Mucosa of descending colon (tissue), 3 donors: ENCODE measurements at places on chromosomes 1 and 21.

DNA sequence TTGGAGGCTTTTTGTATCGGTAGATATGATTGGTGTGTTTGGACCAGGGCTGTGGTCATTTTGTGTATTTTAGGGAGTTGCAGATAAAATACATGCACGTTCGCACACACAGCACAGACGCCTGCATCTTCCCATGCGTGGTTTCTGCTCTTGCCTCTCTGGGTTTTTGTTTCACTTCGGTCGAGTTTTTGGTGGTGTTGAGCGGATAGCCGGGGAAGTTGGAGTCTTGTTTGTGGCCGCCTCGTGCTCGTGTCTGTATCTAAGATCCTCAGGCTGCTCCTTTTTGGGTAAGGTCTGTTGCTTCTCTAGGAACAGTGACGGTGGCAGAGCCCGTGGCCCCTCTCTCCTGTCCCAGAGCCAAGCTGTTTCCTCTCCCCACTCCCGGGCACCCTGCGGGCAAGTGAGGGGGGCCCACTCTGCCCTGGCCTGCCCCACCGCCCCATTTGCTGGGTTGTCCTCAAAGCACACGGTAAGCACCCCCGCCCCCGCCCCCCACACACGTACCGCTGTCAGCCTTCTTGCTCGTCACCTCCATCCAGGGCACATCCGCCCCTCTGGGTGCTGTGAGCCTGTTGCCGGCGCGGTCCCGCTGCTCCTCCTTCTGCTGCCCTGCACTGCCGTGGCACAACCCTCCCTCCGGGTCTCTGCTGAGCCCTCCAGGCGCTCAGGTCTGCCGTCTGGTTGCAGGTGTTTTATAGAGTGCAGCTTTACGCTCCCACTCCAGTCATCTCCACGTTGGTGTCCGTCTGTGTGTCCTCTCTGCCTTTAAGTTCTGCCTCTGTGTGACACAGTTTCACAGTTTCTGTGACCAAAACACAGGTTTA is 51.9 kb downstream of the AGPAT3 start:
- peak; percentile 41 for DNase-seq

DNA sequence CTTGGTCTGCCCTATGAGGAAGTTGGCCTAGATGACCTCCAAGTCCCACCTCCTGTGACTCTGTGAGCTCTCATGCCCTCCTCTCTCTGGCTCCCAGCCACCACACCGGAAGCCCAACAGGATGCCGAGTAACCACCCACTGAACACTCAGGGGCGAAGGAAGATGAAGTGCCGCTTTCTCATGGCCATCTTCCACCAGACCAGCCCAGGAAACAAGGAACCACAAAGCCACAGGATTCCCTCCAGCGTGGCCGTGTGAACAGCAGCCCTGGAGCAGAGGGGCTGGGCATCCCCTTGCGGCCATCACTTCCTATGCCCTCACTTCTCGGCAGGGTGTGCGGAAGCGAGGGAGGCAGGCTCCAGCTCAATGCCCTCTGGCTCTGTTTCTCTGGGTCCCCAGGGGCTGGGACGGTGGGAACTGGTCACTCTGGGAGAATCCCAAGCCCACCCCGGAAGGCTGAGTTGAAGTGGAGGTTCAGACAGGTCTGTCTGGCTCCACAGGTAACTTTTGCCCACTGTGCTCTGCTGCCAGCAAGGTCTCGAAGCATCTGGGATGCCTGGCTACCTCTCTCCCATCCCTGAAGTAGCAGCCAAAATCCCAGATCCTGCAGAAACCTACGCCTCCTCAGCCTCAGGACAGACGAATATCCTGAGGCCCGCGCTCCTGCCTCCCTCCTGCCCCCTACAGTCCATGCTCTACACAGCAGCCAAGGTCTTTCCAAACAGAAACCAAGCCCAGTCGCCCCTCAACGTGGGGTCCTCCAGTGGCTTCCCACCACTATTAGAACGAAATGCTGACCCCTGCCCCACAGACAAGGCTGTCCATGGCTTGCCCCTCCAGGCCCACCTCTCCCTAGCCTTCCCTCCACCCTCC is 44.2 kb upstream of the ECE1 start:
- DNase-seq: peak; percentile 91

DNA sequence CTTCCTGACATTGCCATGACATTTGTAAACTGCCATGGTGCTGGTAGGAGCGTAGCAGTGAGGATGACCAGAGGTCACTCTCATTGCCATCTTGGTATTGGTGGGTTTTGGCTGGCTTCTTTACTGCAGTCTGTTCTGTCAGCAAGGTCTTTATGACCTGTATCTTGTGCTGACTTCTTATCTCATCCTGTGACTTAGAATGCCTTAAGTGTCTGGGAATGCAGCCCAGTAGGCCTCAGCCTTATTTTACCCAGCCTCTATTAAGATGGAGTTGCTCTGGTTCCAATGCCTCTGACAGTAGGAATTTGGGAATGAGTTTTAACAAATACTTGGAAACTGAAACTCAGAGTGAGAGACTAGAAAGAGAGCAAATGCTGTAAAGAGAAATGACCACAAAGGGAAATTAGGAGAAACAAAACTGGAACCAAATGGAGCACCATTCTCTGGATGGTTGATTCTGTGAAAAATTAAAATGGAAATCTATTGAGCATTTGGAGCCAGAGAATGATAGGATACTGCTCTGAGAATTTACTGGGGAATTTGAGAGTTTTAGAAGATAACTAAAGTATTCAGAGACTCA is 50.1 kb upstream of the RHOU start:
- no peak for DNase-seq

GRCh38 chr21:20276954-20277353 is 721.3 kb upstream of the NCAM2 start:
- DNase-seq: no peak

GRCh38 chr1:238606896-238607295 is 716.2 kb upstream of the ZP4 start:
- DNase-seq: no peak

DNA sequence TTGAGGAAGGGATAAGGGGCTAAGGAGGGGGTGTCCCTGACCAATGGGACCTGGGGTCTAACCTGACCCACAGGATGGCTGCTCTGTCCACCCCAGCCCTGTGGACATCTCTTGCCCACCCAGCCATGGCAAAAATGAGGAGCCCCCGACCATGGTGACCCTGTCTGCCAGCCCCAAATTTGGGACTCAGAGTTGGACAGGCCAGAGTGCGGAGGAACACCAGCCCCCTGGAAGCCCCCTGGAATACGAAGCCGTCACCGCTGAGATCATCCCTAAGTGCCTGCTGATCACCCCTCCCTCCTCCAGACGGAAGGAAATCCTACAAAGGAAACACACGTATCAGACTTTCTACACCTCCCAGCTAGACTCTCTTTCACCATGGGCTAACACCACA is 119.3 kb downstream of the SIK1 start:
- DNase-seq: no peak

GRCh38 chr1:24536391-24536840 is 19.5 kb upstream of the NCMAP start:
- DNase-seq: no peak

GRCh38 chr1:207965392-207966387 is 54.8 kb upstream of the CD34 start:
- DNase-seq: no peak

- no peak for DNase-seq
These were observed 12.6 kb upstream of the S100B start for GRCh38 chr21:46617267-46618051.

GRCh38 chr1:201628490-201628889 is 89.6 kb downstream of the NAV1 start:
- no peak for DNase-seq

DNA sequence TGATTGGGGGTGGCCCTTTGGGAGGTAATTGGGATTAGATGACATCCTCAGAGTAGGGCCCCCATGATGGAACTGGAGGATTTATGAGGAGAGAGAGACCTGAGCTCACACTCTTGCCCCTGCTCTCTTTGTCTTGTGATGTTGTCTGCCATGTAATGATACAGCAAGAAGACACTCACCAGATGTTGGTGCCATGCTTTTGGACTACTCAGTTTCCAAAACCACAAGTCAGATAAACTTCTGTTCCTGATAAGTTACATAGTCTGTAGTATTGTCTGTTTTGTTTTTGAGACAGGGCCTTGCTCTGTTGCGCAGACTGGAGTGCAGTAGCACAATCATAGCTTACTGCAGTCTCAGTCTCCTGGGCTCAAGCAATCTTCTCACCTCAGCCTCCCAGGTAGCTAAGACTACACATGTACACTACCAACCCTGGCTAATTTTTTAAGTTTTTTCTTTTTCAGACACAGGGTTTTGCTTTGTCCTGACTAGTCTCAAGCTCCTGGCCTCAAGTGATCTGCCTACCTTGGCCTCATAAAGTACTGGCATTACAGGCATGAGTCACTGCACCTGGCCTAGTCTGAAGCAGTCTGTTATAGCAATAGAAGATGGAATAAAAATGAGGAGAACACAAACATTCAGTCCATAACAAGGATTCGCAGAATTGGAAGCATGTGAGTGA is 115.0 kb upstream of the GALNT2 start:
- DNase-seq: no peak

DNA sequence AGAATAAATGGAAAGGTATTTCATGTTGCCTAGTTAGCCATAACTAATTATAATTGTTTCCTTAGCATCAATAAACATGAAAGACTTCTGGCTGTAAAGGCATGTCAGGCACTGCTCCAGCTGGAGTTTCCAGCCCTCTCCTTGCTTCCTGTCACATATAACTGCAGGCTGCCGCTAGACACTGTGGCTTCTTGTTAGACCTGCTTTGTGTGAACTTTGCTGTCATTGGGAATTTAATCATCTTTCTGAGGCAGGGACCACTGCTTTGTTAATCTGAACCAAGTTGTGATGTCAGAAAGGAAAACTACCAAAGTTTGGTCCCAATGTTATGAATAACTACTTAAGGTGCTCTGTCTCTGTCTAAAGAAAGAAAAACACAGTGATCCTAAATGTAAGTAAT is 90.3 kb upstream of the DUSP10 start:
- DNase-seq: no peak

DNA sequence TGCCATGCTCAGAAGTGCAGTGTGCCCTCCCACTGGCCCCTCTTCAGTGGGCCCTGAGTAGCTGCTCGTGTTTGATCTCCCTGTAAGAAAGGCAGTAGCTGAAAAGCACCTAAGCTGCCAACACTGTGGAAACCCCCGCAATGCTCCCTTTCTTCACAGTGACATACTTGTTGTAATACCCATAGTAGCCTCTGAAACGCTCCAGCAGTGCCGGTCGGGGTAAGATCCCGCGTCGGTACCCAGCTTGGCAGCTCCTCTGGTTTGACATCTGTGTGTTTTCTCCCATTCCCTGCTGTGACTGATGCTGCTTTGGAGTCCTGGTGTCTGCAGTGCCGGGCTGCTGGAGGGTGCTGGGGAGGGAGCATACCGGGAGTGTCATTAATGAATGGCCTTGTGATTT is 3.6 kb downstream of the CHAF1B start:
- no peak for DNase-seq

- DNase-seq: no peak
These were observed 29.3 kb downstream of the CAMK1G start for GRCh38 chr1:209612646-209613399.

DNA sequence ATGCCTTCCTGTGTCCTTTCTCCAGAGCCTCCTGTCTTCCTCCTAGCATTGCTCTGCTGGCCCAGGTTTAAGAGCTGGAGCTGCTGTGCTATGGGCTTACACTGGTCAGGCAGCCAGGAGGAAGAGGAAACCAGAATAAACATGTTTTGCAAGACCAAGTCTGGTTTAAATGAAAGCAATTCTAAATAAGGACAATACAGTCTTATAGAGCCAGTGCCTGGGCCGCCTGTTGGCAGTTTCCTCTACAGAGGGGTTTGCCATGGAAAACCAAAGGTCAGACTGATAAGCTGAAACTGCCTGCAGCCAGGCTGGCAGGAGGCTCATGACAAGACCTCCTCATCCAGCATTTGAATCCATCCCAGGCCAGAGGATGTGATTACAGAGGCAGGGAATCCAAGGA is 92.9 kb upstream of the FGGY start:
- DNase-seq: peak; percentile 54

DNA sequence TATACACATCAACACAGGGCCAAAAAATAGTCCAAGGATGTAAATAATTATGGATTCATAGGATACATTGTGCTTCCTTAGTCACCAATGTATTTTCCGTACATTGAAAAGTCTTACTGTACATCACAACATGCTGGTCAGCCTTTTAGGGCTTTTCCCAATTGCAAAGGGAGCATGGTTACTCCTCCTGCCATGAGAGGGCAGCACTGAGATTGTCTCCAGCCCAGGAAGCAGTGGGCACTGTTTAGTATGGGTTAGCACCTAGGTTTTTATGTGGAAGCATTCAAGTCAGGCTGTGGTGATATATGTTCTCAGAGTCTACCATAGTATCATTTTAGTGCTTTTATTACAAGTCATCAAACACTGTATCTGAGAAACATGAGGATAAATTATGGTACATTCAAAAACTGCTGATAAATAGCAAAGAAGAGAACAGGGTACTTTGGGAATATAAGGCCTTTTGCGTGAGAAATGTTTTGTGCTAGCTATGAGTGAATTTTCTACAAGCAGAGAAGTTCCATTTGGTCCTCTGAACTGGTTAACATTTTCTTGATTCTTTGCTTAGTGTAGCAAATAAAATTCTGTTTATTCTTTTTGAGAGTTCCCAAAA is 34.0 kb downstream of the ST6GALNAC5 start:
- peak; percentile 34 for DNase-seq

- no peak for DNase-seq
These were observed 1077.4 kb upstream of the ADGRL4 start for GRCh38 chr1:80083892-80084291.

GRCh38 chr1:168348146-168348709 is 67.6 kb downstream of the TBX19 start:
- no peak for DNase-seq

GRCh38 chr21:36504067-36505058 is 24.4 kb upstream of the CLDN14 start:
- no peak for DNase-seq
